ENCODE measurements at places on chromosomes 12 and 14.

DNA sequence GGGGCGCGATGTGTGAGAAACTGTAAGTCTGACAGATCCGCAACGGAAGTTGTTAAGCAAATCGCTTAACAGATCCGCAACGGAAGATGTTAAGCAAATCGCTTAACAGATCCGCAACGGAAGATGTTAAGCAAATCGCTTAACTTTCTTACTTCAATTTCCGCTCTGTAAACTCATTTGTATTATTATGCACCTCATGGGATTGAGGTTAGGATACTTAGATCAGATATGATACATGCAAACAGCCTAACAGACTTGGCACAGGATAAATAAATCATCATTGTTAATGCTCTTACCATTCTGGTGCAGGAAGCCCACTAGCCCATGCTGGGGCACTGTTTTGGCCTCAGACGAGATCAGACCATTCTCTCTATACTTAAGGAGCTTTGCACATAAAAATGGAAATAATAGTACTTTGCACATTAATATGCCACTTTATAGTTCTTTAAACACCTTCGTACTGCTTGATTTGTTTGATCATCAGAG, 399 bp downstream of the NCAPD2 start:
- DNase-seq = no peak

- DNase-seq = no peak
Observed at GRCh38 chr14:37708481-37708880, 113.1 kb downstream of the TTC6 start.

DNA sequence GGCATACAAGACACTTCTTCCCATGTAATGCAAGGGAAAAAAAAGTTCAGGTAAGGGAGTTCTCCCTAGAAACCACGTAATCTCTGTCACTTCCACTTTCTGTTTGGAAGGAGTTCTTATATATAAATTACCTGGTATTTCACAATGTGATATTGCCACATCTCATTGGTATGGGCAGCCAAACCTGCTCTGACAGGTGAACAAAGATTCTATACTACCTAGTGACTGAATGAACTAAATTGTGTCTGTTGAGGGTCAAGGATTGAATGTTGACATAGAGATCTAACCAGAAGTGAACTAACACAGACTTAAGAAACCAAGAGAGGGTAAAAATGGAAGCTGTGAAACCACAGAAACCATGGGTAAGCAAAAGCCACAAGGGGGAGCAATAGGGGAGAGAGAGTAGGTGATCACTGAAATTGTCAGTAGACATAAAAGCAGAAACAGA, 161.3 kb downstream of the RPL10L start:
- DNase-seq = peak; percentile 7

GRCh38 chr12:47085815-47086252, 6.1 kb upstream of the AMIGO2 start:
- no peak for DNase-seq

- DNase-seq = no peak
Observed at GRCh38 chr14:95070748-95071435, 86.4 kb downstream of the DICER1 start.

DNA sequence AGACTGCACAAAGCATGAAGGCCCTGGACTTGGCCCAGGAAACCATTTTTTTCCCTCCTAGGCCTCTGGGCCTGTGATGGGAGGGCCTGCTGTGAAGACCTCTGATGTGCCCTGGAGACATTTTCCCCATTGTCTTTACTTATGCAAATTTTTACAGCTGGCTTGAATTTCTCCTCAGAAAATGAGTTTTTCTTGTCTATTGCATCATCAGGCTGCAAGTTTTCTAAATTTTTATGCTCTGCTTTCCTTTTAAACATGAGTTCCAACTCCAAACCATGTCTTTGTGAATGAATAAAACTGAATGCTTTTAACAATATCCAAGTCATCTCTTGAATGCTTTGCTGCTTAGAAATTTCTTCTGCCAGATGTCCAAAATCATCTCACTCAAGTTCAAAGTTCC, 43.7 kb upstream of the TRHDE start:
- DNase-seq = no peak
